Bronchial epithelial cell (primary cell): ENCODE measurements at places on chromosomes 3 and 15.

GRCh38 chr15:60006203-60006862, 2.2 kb downstream of the FOXB1 start:
- DNase-seq, result peak; percentile 20

DNA sequence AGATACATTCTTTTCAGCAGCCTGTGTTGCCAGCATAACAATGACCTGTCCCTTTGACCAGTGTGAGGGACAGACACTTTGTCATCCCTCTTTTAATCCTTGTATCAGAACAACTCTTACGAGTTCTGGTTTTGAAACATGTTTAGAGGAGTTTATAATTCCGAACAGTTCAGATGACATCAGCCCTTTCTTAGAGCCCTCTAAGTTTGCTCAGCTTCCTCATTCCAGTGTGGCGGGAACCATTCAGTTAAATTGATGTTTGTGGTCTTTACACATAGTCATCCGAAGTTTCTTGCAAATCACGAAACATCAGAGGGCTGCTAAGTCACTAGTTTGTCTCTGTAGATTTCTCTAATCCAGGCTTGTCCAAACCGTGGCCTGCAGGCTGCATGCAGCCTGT, 102.5 kb downstream of the AKAP13 start:
- peak; percentile 52 for DNase-seq

- no peak for DNase-seq
Measured at GRCh38 chr15:68426116-68426515, 5.8 kb downstream of the ITGA11 start.

DNA sequence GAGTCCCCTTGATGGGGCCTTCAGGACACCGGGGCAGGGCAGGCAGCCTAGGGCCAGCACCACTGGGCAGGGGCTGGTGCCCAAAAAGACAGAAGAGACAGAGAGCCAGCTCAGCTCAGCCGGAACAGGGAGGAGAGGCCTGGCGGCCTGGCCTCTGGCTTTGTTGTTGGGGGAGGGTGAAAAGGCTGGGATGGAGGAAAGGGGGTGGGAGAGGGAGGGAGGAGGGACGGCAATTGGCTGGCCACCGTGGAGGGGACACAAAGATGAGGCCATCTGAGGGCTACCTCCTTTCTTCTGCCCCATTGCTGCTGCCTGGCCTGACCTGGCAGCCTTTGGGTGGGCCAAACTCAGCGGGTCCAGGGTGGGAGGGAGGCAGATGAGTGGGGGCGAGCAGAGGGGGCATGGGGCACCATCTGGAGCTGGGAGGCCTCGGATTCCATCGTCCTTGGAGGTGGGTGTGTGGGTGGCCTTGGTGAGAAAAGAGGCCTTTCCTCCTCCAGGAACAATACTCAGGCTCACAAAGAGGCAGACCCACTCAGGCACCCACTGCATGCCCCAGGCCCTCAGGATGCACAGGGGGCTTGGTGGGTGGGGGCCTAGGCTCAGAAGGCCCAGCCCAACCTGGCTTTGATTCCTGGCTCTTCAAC, 9.3 kb downstream of the EFCC1 start:
- no peak for DNase-seq

- peak; percentile 8 for DNase-seq
Measured at GRCh38 chr15:80643431-80643951, 51.6 kb upstream of the ABHD17C start.

DNA sequence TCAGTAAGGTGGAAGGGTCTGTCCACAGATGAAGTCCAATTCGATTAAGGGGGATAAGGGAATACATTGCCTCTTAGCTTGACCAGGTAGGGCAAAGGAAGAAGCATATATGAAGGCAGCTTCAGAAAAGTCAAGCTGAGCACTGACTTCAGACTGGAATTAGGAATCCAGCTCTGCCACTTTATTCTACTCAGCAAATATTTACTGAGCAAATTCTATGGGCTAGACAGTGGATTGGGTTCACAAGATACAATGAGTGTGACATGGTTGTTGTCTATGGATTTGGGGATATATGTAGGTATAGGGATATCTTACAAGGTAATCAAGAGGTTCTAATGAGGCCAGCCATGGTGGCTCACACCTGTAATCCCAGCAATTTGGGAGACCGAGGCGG, 526 bp downstream of the ADIPOQ start:
- no peak for DNase-seq

DNA sequence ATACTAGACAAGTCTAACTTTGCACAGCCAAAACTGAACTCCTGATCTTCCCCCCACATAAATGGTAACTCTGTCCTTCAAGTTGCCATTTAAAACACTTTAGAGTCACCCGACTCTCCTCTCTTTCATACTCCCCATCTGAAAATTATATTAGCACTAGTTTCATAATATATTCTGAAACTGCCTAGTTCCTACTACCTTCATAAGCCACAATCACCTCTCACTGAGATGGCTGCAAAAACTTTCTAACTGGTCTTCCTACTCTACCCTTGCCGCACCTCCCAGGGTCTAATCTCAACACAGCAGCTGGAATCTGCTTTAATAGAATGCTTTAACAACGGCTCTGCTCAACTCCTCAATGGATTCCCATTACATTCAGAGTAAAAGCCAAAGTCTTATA, 55.0 kb downstream of the GLB1 start:
- DNase-seq, result no peak

- DNase-seq, result no peak
Measured at GRCh38 chr3:44513513-44513912, 36.0 kb upstream of the ZNF445 start.

- DNase-seq, result no peak
Measured at GRCh38 chr3:8113626-8114025, 388.0 kb upstream of the LMCD1 start.

GRCh38 chr15:45776772-45777171, 141.9 kb downstream of the SQOR start:
- DNase-seq, result no peak

DNA sequence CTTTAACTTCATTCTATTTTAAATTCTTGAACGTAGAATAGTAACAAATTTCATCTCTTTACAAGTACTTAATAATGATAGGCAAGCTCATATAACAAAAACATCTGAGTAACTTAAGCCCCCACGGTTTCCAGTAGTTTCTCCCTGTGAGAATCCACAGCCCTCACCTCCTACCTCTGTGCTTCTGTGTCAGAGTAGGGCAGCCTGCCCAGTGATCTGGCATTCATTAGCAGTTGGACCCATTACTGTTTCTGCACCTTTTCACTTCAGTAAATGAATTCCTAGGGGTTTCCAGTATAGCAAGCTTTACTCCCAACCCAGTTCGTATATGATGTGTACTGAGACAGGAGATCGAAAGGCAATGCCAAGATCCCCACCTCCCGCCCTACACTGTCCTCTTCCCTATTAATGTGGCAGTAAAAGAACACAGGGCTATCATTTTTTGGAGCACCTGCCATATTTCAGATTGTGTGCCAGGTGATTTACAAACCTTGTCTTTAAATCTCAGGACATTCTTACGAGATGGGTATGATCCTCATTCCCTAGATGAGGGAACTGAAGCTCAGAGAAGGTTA, 40.8 kb downstream of the EIF2AK4 start:
- DNase-seq, result no peak
